ENCODE measurements at places on chromosomes 6 and 20.

DNA sequence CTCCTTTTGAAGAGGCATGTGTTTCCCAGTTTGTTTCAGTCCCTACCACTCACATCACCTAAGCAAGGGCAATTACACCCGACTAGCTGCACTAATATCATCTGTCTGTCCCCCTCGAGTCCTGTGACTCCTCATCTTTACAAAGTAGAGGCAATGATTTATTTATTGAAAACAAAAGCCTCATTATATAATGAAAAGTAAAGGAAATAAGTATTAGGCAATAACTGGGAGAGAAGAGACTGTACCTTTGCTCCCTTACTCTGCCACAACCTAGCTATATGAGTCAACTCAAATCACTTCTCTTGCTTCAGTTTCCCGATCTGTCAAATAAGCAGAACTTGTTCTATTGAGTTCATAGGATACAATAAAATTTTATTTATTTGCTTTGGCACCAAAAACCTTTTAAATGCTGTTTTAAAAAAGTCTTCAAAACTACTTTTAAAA, 38.9 kb downstream of the CSNK2A1 start:
- no peak for DNase-seq

DNA sequence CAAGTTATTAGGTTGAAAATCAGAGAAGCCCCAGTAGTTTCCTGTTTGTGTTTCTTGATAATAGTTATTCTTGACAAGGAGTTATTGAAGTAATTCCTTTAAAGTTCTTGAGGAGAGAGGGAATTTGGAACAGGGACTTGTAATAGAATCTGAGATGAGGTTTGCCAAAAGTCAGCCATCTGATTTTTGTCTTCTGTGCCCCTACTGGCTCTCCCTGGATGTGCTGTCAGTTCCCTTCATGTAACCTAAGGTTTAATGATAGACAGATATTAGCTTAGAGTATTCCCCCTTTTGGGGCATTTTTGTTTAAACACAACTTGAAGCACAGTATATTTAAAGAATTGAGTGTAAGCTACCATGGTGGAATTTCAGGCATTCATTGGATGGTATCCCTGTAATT, 71.4 kb downstream of the CARMIL1 start:
- DNase-seq = no peak

GRCh38 chr6:46648869-46649492, 3.6 kb downstream of the CYP39A1 start:
- no peak for DNase-seq

DNA sequence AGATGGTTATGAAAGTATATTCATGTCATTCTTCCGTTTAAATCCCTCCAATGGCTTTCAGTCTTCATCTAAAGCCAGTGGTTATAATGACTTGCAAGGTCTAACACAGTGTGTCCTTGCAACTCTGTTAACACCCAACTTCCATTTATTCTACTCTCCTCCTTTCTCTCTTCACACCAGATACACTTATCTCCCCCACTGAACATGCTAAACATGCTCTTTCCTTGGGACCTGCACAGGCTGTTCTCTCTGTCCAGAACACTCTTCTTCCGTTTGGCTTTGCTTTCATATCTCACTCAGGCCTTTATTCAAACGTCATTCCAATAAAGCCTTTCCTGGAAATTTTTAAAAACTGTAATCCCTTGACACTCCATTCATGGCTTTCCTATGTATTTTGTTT, 91.5 kb downstream of the EPHA7 start:
- no peak for DNase-seq

DNA sequence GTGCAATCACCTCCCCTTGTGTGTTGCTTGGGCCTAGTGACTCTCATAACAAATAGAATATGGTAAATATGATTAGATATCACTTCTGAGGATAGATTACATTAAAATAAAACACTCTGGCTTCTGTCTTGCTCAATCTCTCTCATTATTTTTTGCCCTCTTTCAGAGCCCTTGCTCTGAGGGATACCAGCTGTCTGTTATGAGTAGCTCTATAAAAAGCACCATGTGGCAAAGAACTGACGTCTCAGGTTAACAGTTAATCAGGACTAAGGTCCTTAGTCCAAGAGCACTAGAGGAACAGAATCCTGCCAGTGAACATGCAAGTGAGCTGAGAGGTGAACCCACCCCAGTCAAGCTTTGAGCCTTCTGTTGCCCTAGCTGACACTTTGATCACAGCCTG, 402.2 kb upstream of the HTR1E start:
- no peak for DNase-seq

- no peak for DNase-seq
Observed at GRCh38 chr6:95589067-95589466, 11.7 kb downstream of the MANEA start.

DNA sequence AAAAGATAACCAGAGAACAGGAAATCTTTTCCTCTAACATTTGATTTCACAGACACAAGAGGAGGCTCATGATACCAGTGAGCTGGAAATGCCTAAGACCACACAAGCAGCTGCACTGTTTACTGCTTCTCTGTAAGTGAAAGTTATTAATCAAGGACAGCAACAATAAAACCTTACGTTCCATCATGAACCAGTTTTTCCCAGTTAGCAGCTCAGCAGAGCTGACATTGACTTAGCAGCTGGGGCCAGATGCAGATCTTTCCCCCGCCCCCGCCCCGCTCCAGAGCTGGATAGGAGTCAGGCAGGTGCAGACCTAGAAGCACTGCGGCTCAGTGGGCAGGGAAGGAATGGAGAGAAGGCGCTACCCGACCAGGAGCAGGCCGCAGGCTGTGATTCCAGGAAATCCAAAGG, 275.2 kb downstream of the GMDS start:
- no peak for DNase-seq

GRCh38 chr6:134764741-134765140, 185.2 kb downstream of the ALDH8A1 start:
- no peak for DNase-seq

GRCh38 chr20:53806683-53807401, 213.2 kb upstream of the ZNF217 start:
- no peak for DNase-seq

DNA sequence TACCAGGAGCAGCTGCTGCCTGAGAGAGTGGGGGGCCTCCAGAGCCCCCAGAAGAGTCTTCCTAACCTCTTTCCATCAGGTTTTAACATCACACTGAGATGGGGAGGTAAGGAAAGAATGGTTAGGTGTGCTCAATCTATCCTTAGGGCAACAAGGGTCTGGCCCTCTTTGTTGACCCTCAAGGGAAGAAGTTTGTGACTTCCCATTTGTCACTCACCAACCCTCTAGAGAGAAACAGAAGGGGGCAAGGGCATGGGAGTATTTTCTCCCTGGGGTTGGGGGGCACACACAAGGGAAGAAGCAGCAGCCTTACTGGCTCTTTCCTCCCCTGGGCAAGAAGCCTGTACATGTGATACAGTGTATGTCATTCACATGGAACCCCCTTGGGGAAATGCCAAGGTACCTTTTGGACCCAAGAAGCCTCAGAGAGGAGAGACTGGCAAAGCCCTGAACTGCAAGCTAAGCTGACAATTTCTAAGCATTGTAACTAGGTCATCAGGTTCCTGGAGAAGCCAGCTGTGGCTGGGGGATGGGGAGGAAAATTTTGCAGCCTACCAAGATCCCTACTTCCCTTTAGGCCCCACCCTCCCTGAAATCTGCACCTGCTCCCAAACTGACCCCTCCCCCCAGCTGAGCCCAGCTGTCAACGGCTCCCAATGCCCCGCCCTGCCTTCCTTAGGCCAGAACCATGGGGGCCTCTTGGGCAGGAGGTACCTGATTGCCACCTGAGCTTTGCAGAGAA, 14.5 kb downstream of the BCL2L1 start:
- DNase-seq = no peak

DNA sequence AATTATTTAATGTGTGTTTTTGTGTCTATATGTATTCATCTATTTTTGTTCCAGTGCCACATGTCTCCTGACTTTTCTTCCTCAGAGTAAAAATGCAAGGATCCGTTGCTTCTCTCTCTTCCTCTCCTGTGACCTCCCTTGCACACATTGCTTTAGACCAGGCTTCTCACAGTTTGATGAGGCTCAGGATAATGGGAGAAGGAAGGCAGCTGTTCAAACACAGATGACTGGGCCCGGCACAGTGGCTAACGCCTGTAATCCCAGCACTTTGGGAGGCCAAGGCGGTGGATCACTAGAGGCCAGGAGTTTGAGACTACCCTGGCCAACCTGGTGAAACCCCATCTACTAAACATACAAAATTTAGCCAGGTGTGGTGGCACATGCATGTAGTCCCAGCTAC, 241.9 kb downstream of the SAMD5 start:
- DNase-seq = no peak

- DNase-seq = no peak
Observed at GRCh38 chr6:35093783-35094182, 47.4 kb downstream of the TCP11 start.

All from stimulated activated CD4-positive, alpha-beta T cell treated with anti-CD3 and anti-CD28 coated beads, Interleukin-12 subunit alpha, Interleukin-12 subunit beta, amount 100 ng/mL, for 4 hours (primary cell).